Adipocyte (in vitro differentiated cells): ENCODE measurements at places on chromosomes 7 and 10.

- no peak for DNase-seq
Observed at GRCh38 chr7:106915873-106916272, 50.8 kb downstream of the PIK3CG start.

- no peak for DNase-seq
Observed at GRCh38 chr7:122305475-122306319, 1.1 kb upstream of the FEZF1 start.

DNA sequence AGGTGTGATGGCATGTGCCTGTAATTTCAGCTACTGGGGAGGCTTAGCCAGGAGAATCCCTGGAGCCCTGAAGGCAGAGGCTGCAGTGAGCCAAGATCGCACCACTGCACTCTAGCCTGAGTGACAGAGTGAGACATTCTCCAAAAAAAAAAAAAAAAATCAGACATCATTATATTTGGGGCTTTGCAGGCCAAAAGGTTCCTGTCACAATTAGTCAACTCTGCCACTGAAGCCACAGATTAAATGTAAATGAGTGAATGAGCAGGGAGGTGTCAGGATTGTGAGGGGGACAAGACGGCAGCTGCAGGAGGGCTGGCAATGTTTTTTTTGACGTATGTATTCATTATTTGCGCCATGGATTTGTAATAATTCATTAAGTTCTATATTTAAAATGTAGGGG, 3.3 kb downstream of the ZNF33B start:
- DNase-seq, result no peak

- no peak for DNase-seq
Observed at GRCh38 chr10:14254368-14254767, 76.4 kb downstream of the FRMD4A start.

- DNase-seq, result peak; percentile 39
Observed at GRCh38 chr10:47458466-47459154, 25.3 kb downstream of the ANXA8 start.

GRCh38 chr10:88810196-88810961, 7.8 kb downstream of the LIPM start:
- DNase-seq, result peak; percentile 88

- peak; percentile 10 for DNase-seq
Observed at GRCh38 chr7:4659551-4660286, 22.4 kb upstream of the FOXK1 start.

- no peak for DNase-seq
Observed at GRCh38 chr7:25940086-25940906, 211.7 kb upstream of the NFE2L3 start.

DNA sequence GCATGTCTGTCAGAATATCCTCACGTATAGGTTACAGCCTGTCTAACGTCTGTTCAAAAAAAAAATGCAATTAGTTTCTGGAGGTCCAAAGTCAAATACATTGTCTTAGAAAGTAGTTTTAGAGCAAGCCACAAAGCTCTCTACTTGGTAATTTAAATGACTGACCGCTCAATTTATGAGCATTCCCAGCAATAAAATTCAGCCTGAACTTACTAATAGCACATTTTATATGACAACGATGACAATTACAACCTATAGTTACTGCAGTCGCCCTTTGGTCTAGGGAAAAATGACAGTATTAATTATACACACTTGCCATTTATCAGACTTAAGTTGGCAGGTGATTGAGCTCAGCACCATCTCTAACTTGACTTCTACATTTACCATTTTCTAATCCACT, 425.8 kb upstream of the STEAP1 start:
- no peak for DNase-seq

DNA sequence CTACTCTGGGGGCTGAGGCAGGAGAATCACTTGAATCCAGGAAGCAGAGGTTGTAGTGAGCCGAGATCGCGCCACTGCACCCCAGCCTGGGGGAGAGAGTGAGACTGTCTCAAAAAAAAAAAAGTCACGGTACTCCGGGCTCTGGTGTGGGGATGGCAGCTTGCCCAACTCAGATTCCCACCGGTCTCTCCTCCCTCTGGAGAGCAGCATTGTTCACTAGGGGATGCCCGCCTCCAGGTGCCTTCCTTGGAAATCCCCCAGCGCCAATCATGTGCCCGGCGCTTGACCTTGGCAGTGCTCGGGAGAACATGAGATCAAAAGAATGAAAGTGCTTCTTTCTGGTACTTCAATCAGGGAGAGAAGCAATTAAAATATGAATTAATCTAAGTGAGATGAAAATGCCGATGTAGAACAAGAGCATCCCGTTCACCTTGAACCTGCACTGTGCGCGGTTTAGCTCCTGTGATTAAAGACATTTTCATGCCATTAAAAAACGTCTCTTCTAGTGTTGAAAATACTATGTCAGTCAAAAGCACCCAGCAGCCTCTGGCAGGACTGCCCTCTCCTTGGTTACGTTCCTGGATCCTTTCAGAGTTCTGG, 1127.3 kb upstream of the AUTS2 start:
- DNase-seq, result no peak

- DNase-seq, result no peak
Observed at GRCh38 chr10:12180221-12180974, 15.3 kb downstream of the NUDT5 start.
